Activated naive CD4-positive, alpha-beta T cell treated with anti-CD3 and anti-CD28 coated beads for 36 hours (primary cell): ENCODE measurements at places on chromosomes 3 and 15.

- no peak for DNase-seq
Measured at GRCh38 chr3:56219894-56220805, 248.1 kb downstream of the ERC2 start.

GRCh38 chr15:49415149-49415548 lies 7.9 kb upstream of the FGF7 start:
- no peak for DNase-seq

DNA sequence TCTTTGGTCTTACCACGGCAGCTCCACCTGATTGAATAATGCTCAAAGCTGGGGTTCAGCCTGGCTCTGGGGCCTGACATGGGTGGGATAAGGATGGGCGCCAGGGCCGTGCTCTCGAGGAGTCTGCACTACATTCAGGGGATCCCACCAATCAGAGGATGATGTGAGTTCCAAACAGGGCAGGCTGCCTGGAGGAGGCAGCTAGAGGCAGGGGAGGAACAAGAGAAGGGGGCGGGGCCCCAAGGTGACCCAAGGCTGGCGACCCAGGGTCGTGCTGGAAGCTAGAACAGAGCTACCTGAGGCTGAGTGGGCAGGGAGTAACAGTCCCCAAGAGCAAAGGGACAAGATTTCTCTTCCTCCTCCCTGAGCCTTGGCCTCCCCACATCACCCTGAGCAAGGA lies 56.1 kb downstream of the PCSK6 start:
- no peak for DNase-seq

- DNase-seq: no peak
Measured at GRCh38 chr3:125140818-125141595, 71.5 kb downstream of the SLC12A8 start.

- peak; percentile 84 for DNase-seq
Measured at GRCh38 chr3:172107403-172107802, 68.0 kb downstream of the FNDC3B start.

- DNase-seq: peak; percentile 15
Measured at GRCh38 chr15:66252685-66253417, 699 bp downstream of the MEGF11 start.

DNA sequence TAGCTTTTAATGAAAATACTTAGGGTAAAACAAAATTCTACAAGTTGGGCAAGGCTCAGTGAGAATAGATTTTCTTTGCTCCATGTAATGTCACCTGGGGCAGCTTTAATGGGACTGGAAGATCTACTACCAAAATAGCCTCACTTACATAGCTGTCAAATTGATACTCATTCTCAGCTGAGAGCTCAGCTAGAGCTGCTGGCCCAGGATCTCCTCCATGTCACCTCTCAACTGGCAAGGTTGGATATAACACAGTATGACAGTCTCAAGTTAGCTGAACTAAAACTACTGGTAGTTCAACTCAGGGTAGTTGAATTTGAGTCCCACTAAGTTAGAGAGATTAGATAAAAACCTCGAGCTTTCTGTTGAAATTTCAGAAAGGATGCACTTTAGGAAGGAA lies 218.5 kb upstream of the PLSCR5 start:
- DNase-seq: no peak

DNA sequence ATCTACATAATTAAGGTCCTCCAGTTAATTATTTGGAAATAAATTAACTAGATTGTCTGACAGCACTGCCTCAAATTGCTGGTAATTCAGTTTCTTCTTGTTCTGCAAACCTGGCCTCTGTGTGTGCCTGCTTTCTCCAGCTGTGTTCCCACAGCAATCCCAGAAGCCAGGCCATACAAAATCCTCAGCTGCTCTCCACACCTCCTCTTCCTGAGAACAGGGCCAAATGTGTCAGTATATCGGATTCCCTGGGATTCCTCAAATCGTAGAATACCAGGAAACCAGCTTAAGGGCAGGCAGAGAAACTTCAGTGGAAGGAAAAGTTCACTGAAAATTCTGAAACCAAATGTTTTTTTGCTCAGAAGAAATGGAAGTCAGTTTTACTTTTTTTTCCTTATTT lies 261.4 kb downstream of the ZMAT3 start:
- DNase-seq: no peak

- no peak for DNase-seq
Measured at GRCh38 chr15:101451266-101451799, 38.2 kb downstream of the PCSK6 start.

- no peak for DNase-seq
Measured at GRCh38 chr15:69280783-69281182, 17.9 kb upstream of the PAQR5 start.

GRCh38 chr15:59553879-59554735 lies 57.5 kb upstream of the GCNT3 start:
- DNase-seq: no peak

DNA sequence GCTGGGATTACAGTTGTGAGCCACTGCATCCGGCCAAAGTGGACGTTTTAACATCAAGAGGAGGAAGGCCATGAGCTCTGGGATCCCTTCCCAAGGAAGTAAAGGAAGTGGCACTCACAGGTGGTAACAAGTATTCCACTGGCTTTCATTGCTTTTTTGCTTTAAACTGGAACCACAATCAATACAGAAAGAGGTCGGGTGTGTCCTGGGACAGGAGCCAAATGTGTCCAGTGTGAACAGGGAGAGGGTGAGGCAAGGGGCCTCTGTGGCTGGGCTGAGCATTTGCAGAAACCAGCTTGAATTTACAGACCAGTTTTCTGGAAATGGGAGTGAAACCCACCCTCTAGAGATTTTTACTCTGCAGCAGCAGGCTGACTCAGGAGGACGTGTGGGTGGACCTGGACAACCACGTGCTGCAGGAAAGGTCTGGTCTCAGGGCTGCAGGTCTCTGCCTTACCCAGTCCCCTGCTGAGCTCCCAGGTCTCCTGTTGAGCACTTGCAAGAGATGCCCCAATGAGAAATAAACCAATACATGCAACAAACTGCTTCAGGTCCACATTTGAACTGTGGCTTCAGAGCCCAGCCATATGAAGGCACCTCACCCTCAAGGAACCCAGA lies 42.8 kb upstream of the TMEM115 start:
- DNase-seq: no peak

DNA sequence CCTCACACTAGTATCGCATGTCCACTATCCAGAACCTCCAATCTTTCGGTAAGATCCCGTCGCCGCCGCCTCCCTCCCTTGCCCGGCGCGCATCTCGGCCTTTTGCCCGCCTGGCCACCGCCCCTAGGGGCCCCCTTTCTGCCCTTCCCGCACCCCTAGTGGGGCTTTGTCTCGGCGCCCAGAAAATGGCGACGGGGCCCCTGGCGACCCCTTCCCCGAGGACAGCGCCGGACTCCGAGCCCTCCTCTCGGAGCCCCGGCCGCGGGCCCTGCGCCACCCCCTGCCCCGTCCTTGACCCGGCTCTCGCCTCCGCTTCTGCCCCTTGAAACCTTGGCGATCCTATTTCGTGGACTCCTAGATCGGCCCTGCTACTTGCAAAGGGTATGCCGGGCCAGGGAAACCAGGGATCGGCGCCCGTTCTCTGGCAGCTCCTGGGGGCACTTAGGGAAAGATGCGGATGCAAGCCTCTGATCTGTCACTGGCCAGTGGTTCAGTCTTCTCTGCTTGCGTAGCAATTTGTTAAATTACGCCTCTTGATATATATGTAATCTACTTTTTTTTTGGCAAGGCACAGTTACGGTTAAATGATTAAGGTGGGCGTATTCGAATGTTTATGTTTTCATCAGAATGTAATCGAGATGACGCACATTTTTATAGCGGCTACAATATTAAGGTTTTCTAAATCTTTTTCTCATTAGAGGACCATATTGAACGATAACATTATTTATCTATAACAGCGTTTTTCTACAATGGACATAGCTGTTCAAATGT lies 603 bp downstream of the EIF1B start:
- peak; percentile 32 for DNase-seq

GRCh38 chr15:22811640-22812039 lies 25.2 kb downstream of the NIPA1 start:
- peak; percentile 38 for DNase-seq

- DNase-seq: no peak
Measured at GRCh38 chr15:65819563-65819960, 27.5 kb upstream of the DENND4A start.

DNA sequence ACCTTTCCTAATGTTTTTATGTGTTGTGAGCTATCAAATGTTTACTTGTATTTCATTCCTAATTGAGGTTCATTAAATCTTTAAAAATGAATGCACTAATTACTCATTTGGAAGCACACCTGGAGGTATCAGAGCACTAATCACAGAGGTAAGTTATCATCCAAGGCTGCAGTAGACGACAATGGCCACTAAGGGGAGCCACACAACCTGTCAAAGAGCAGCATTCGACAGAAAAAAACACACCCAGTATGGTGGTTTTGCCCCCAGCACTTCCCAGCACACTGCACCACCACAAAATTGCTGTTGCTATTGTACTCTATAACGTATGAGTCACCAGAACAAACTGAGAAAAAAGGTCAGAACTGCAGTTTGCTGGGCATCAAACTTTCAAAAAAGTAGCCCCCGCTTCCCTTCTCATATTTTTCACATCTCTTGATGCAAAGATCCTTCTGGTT lies 205.9 kb upstream of the IGF1R start:
- DNase-seq: peak; percentile 83

DNA sequence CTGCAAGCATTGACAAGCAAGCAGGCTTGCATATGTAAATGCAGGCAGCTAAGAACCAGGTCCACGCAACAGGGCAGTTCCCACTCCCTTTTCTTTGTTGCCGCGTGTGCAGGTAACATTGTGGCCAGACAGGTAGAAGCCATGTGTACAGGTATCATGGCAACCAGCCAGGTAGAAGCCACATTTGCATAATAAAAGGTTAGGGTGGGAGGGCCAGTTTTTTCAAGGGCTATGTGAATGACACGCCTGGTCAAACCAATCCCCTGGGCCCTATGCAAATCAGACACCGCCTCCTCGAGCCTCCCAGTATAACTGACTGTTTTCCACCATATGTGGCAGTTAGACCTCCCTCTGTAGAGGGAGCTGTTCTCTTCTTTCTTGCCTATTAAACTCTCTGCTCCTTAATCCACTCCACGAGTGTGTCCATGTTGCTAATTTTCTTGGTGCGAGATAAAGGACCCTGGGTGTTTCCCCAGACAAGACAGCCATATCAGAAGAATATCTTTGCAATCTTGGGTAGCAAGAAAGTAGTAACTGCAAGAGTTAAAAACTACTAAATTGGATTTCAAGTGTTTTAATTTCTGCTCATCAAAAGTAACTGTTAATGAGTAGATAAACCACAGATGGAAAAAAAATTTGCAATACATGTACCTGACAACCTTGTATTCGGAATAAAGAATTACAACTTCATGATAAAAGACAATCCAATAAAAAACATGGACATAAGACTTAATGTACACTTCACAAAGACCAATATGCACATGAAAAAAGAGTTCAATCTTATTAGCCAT lies 21.8 kb downstream of the PCOLCE2 start:
- no peak for DNase-seq

GRCh38 chr15:48890375-48890972 lies 12.5 kb downstream of the EID1 start:
- no peak for DNase-seq

GRCh38 chr3:23128655-23129054 lies 74.5 kb upstream of the UBE2E2 start:
- DNase-seq: no peak

DNA sequence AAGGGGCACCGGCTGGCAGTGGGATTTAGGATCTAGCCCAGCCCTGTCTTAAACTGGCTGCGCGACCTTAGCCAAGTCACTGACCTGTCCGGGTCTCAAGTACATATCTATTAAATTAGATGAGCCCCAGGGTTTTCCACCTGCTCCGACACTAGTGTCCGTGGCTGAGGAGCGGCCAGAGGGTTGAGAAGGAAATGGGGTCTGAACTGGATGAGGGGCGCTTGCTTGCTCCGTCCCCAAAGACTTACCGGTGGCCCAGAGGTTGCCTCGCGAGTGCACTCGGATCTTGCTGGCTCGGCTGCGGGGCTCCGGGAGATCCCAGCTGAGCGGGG lies 285 bp downstream of the NMB start:
- DNase-seq: no peak

GRCh38 chr3:178479446-178479845 lies 56.8 kb upstream of the KCNMB2 start:
- DNase-seq: no peak

DNA sequence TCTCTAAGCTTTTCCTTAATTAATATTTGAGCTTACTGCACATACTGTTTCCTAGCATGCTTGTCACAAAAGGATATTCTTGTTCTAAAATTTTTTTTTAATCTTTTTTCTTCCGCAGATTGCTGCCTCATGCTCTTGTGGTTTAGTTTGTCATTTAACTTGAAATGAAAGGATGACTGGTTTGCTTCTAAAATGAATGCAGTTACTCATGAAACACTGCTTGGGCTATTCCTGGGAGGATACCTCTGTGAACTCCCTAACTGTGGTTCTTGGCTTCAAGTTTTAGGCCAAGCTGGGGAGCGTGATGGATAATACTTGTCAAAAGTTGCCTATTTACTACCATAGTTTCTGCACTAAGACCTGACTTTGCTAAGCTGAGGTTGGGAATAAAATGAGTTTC lies 64.0 kb downstream of the USP13 start:
- DNase-seq: no peak

DNA sequence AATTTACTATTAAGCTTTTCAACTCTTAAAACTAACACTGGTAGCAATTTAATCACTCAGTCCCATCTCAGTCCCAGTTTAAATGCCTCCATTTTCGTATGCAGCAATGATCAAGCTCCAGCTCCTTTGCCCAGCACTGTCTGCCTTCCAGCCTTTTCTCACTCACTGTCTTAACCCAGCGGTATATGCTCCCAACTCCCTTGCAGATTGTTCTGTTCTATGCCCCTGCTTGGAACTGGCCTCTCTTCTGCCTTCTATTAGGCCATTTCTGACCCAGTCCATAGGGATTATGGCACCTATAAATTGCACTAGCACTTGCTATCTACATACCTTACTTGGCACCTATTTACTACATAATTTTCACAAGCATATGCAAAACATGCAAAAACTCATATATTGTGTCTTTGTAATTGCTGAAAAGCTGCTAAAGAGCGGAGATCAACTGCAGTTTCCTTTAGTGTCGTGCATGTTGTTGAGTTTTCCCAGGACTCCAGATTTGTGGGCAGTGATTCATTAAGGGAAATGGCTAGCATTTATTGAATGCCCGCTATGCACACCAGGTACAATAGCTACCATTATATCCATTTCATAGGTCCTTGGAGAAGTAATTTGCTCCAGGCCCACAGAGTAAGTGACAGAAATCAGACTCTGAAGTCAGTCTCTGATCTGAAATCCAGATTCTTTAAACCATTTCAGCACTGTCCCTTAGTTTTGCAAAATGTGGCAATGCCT lies 24.4 kb downstream of the CRBN start:
- DNase-seq: no peak

GRCh38 chr3:165640970-165641369 lies 196.3 kb downstream of the BCHE start:
- DNase-seq: no peak
